ENCODE measurements at places on chromosomes 7 and 10. TPM values are rescaled to one million over a fixed set of nuclear protein-coding genes. Genes with fewer than 3 reads are reported as not detected.

DNA sequence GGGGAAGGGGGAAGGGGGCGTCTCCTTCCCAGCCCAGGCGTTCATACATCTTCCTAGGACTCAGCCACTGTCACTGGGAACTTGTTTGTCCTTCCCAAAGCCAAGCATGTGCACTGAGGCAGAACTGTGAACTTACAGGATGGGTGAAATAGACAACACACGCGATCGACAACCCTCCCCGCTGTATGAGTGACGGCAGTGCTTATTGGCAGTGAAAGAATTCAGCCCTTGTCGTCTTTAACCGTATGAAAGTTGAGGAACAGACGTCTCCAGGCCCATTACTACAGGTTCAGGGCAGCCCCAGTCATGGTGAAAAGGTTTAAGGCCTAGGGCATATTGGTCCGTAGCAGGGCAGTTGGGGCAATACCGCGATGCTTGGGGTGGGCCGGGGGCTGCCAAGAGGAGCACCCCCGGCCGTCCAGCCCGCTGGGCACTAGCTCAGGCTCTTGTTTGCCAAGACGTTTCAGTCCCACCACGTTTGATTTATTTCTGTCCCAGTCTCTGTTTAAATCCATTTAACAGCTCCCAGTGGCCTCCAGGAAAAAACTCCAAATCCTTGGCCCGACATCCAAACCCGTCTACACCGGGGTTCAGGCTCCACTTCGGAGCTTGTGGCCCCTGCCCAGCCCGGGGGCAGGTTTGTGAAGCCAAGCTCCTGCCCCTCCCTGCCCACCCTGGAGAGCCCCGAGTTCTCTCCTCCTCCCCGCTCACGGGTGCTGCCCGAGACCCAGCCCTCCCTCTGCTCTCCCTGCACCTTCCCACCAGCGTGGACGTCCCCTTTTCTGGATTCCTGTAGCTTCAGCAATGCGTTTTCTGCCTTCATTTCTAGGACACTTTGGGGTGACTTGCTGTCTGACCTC, 159.8 kb downstream of the DNAJB6 start:
- DNase-seq, result no peak

Gene GIMAP2
- 3.4 TPM for total RNA-seq

- DNase-seq, result no peak
These were observed 56.0 kb downstream of the GSAP start for GRCh38 chr7:77360104-77360503.

DNA sequence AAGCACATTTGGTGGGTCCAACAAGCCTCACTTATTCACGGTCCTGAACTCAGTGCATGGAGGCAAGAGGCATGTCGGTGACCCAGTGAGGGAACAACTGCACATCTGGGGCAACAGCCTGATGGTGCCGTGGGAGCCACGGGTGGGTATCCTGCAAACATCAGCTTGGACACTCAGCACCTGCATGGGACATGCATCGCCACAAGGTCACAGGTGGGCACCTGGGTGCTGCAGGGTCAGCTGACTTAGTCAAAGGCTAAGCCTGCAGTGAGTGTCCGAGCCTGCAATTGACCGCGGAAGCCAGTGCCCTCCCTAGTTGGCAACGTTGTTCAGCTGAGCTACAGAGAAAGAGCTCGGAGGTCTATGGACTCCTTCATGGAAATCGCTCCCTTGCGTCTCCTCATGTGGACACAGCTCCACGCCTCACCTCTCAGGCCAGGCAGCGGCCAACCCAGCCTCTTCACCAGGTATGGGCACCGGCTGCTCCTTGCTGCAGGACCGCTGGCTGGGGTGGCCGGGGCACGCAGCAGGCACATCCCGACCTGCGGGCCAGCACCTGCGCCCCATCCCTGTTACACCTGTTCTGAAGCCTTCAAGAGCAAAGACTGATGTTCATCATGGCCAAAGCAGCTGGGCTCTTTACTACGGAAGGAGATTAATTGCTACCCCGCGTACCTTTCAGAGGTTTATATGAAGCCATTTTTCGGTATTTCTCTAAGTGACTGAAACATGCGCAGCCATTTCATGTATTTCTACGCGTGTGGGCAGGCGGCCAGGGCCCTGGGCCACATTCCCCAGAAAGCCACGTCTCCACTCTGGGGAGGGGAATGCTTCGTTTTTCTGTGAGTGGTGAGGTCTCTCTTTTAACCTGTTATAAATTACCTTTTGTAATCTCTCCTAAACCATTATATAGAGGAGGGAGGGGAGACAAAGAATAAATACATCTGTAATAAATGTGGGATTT, 380.7 kb downstream of the DNAJB6 start:
- DNase-seq, result no peak

DNA sequence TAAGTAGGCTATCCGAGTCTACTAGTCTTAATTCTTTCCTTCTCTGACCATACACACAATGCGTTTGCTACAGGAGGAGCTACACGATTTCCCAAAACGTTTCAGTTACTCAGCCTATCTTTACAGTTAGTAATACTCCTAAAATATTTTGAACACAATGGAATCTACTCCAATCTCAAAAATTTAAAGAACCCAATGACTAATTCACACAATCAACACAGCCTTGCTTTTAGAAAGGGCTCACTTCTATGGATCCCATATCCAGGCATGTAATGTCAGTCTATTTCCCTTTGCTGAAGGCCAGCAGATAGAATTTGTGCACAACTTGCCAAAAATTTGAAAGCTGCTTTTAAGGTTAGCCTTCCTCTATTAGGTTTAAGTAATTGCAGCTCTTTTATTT, 107.2 kb downstream of the VPS41 start:
- DNase-seq, result no peak

GRCh38 chr7:26381476-26382353, 90.1 kb downstream of the SNX10 start:
- no peak for DNase-seq

GRCh38 chr10:91229683-91230082, 9.2 kb downstream of the PCGF5 start:
- DNase-seq, result no peak

- no peak for DNase-seq
These were observed 28.3 kb upstream of the PLPP4 start for GRCh38 chr10:120428754-120429153.

Gene GNGT1
- not detected for total RNA-seq

Gene LEP
- total RNA-seq, result not detected

DNA sequence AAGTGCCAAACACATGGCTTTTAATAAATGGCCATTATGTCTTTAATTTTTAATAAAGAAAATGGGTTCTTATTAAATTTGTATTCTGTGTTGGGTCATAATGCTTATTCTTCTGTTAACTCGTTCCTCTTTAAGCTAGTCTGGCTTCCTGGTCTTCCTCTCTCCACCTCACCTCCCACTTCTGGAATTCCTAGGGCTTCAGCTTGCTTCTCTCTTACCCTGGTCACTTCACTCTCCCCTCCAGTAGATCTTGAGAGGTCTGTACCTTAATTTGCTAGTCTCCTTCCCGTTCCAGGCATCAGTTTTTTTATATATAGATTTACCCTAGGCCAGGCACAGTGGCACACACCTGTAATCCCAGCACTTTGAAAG, 111.2 kb downstream of the RALA start:
- no peak for DNase-seq

DNA sequence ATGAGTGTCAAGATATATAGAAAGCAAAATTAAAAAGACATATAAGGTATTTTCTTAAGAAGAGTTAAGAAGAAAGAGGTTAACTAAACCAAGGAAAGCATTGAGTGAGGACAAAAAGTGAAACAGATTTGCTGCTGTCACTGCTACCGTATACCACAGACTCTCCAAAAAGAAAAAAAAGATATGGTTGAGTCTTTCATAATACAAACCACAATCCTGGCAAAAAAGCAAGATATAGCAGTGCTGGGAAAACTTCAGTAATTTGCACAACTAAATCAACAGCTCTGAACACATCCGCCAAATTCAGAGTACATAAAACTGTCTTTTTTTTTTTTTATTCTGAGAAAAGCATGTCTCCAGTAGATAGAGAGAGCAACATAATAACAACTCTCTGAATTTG, 114.7 kb downstream of the ETV1 start:
- DNase-seq, result peak; percentile 69

GRCh38 chr10:63374991-63375390, 90.8 kb downstream of the JMJD1C start:
- DNase-seq, result no peak

DNA sequence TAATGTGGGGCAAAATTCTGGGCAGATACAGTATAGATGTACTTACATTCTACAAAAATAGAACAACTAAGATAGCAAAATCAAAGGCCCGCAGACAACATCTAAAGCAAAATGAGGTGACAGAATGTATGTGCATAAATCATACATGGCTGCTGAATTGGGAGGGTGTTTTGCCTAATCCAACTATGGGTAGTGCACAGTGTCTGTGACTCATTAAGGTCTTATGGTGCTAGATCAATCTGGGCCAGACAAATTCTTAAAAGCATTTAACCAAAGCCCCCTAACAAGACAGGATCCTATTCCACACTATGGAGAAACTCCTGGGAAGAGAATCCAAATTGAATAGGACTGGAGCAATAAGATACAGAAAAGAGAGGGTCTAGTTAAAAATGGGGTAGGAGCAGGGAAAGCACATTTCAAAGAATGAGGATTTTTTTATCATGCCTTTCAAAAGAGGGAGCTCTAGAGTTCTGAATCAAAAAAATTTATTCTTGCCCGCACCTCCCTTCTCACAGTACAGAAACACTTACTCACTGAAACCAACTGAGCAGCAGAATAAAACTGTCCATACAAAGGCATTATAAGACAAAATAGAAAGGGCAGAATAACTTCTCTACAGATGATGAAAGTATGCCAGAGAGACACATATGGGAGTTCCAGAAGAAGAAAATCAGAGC, 181.3 kb downstream of the RNLS start:
- DNase-seq, result peak; percentile 57

Gene PDIA4
- 304 TPM for total RNA-seq

Gene TRIL
- total RNA-seq, result 0.32 TPM

GRCh38 chr7:954330-955238, at the start of gene ADAP1:
Gene ADAP1, minus strand, starts transcription at chr7:954680. Its CDS starts 203 bp downstream, at chr7:954477.
- DNase-seq, result no peak

Gene EXOSC1
- total RNA-seq, result 38.3 TPM

GRCh38 chr7:102289057-102289456, 2.4 kb downstream of the SH2B2 start:
- no peak for DNase-seq

- no peak for DNase-seq
These were observed 758.6 kb upstream of the IGFBP3 start for GRCh38 chr7:46679671-46680070.

DNA sequence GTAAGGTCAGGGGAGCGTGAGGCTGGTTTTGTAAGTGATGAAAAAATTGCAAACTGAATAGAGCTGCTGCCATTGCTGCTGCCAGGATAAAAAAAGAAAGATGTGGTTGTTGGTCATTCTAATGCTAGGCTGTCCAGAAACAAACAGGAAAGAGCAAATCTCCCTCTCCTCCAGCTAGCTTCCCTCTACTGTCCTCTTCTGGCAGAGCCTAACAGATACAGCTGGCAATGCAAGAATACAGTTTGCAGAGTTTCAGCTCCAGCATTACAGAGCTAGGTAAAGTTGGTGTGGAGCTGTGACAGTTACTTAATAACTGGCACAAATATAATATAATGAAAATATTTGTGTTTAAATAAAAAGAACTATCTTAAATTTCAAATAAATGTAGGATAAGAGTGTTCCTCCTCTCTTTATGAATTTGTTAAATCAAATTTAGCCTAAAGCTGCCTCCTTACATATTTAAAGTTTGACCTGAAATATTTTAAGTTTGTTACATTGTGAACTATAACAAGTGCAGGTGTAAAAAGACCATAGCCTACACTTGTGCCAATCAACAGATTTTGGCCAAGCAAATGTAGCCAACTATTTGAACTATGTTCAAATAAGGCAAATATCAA, 407.7 kb downstream of the SH2D4B start:
- DNase-seq, result no peak

DNA sequence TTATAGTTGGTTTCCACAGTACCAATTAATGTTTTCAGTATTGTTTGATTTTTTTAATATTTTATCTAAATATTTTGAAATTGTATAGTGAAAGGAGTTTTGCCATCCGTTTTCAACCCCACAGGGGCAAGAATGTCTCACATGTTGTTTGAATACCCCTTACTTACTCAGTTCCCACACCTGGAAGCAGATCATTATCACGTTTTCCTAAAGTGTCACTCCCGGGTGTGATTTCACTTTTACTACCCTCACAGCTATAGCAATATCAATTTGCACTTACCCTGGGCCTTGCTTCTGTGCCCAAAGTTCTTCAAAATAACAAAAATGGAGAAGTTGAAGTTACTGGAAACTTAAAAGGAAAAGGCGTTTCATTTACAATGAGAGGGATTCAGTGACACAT, 228.1 kb downstream of the CSTF2T start:
- DNase-seq, result no peak

Gene ANKRD61
- 0.23 TPM for total RNA-seq

Gene RARRES2
- total RNA-seq, result 9.4 TPM

- DNase-seq, result peak; percentile 40
These were observed 624 bp upstream of the CEP55 start for GRCh38 chr10:93495654-93496321.

All from LHCN-M2 (cell line).